ENCODE measurements at places on chromosomes 12 and 14.
A peak's percentile ranks its signal among the peaks of the same experiment; 100 is the strongest.

DNA sequence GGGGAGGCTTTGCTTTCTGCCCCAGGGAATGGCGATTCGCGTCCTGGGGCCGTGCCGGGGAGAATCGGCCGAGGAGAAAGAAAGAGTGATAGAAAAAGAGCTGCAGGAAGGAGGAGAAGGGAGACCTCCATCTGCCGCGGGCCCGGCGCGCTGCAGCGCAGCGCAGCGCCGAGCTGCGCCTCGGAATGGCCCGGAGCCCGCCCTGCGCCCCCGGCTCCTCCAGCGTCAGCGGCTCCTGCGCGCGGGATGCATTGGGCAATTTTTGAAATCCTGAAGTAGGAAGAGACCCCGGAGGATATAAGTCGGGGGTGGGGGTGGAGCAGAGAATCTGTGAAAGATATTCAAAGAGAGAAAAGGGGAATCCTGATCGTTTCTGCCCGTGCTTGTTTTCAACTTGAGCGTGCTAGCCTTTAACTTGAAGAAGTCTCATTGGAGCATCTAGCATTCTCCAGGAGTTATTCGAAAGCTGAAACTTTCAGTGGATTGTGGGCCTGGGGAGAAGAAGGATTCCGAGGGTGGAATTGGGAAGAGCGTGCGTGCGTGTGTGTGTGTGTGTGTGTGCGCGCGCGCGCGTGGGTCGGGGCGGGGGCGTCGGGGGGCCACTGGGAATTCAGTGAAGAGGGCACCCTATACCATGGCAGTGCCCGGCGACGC, 441 bp downstream of the PDE3A start:
- DNase-seq = no peak

GRCh38 chr14:61452452-61452851, 131.1 kb downstream of the PRKCH start:
- peak; percentile 93 for DNase-seq

DNA sequence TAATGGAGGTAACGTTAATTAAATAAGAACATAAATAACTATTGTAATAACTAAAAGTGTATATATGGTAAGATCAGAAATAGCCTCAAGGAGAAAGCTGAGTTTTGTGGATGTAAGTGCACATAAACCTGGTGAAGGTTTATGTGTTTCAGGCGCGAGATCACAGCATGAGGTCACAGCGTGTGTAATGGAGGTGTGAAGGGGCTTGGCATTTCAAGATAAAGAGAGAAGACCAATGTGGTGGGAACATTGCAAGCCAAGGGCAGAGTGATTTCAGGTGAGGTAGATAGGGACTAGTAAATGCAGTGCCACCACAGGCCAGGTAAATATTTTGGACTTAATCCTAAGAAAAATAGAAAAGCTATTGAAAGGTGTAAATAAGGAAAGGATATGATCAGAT, 21.7 kb upstream of the KICS2 start:
- DNase-seq = no peak

DNA sequence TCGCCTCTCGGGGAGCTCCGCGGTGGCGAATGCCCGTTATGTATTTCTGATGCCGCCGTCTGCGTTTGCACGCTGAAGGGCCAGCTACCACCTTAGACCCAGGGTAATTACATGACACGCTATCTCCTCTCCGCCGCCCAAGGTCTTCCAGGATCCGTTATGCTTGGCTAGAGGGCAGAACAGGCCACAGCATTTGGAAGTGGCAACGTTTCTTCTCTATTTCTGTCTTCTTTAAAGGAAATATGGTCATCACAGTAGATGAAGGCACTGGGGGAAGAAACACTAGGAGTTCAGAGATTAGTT, 861 bp upstream of the MDGA2 start:
- no peak for DNase-seq

DNA sequence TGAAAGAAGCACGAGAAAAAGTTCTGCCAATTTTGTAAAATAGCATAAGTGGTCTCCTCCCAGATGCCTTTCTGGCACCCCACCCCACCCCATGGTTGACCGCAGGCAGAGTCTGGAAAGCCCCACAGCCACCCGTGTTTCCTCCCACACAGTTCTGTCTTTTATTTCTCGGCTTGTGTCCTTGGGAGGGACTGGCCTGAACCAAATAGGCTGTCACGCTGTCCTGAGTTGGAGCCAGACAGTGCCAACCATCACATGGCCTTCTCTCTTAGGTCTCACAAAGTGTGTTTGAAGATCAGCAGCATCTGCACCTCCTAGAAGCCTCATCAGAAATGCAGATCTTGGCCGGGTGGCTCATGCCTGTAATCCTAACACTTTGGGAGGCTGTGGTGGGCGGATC, 10.2 kb upstream of the LTA4H start:
- no peak for DNase-seq

- DNase-seq = no peak
Measured at GRCh38 chr14:26709019-26709418, 111.2 kb upstream of the NOVA1 start.

DNA sequence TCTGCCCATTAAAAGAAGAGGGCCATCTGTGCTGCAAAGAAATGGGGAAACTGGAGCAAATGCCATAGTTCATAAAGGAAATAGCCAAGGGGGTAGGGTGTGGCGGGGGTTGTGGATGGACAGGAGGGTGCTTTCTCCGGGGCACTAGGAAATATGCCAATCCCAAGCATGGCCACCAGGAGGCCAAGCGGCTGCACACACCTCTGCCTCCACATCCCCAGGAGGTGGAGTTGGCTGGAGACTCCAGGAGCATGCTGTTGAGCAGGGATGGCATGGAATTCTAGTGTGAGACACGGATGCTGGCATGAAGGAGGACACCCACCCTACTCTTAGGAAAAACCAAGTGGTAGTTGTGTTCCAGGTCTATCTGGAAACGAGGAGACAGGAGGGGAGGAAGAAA, 25.2 kb downstream of the NID2 start:
- DNase-seq = no peak

DNA sequence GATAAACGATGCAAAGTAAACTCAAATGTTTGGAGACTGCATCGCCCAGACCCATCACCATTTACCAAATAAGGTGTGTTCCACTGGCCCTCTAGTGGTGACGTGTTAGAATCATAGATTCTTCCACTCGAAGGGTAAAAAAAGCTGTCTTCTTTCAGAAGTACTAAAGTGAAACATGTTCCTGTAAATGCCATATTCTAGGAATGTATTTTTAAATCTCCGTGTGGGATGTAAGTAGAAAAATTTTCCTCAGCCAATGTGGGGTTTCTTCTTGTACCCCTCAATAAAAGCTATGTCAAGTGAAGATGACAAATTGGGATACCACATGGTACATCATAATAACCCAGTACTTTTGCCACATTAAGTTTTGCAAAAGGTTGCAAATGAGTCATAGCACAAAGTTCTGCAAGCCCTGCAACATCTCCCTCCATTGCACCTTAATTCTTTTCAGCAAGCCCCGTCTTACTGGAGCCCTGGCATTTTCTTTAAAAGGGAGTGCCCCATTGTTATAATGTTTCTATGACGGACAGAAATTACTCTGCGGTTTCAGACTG, 100.8 kb downstream of the CCER1 start:
- peak; percentile 34 for DNase-seq

DNA sequence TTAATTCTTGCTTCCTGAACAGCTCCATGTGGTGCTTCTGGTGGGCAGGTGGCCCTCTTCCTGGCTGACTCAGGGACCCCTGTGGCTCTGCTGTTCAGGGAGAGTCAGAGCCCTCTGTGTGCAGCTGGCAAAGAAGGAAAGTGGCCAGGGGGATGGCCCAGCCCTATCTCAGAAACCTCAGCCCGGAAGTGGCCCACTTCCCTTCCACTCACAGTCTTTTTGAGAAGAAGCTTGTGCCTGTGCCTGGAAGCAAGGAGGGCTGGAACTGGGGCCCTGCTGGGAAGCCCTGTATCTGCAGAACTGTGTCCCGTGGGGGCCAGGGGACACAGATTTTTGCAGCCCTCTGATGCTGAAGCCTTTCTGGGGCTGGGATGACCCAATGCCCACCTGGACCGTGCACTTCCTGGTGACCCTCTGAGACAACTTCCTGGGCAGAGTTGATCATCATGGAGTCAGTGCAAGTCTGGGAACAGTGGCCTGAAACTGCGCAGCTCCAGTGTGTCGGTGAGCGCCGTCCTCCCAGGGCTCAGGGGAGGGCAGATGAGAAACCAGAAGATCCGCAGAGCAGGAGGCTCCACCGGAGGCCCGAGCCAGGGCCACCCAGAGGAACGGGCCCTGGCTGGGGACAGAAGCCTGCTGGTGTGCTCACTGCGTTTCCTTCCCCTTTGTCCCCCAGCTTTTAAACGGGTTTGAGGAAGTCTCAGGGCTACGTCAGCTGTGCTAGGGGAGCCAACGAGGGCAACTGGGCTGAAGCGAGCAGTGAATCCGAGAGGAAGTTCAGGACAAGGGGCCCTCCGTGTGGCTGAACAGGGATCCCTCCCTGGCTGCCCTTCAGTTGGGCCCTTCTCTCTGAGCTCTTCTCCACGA, 217.4 kb upstream of the RTL1 start:
- DNase-seq = no peak

- no peak for DNase-seq
Measured at GRCh38 chr14:99023371-99023770, 248.6 kb downstream of the BCL11B start.

DNA sequence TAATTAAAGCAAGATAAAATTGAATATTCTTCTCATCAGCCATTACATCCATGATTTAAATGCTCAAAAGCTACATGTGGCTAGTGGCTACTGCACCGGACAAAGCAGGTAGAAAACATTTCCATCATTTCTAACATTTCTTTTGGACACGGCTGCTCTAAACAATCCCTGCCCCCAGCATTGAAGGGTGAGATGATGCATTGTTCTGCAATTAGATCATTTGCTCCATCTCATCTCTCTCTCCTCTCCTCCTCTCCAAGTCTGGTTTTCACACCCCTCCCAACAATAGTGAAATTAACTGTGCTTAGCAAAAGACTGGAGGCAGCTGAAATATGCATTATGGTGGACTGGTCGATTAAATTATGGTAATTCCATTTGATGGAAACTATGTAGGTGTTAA, 288.5 kb downstream of the KSR2 start:
- DNase-seq = no peak

GRCh38 chr12:33771889-33772288, 250.4 kb upstream of the ALG10 start:
- DNase-seq = no peak

DNA sequence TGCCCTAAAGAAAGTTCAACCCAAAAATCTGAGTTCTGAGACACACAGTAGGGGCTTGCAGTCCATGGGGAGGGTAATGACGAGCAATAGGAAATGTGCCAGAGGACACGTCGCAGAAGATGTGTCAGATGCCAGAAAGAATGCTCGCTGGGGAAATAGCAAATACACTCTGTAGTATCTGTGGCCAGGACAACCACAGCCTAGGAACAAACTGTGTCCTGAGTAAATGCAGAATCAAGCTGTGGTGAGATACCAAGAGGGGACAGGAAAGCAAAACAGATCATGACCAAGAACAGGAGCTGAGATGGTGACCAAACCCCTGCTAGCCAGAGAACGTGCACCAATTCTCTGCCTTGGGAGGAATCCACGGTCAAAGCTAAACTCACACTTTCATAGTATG, 9.1 kb downstream of the CRACR2A start:
- DNase-seq = peak; percentile 91

GRCh38 chr14:55545779-55546178, 34.2 kb upstream of the KTN1 start:
- DNase-seq = no peak

- DNase-seq = no peak
Measured at GRCh38 chr14:70002589-70003346, 123.6 kb downstream of the SMOC1 start.

GRCh38 chr12:60752589-60752988, 1156.8 kb downstream of the SLC16A7 start:
- DNase-seq = no peak

DNA sequence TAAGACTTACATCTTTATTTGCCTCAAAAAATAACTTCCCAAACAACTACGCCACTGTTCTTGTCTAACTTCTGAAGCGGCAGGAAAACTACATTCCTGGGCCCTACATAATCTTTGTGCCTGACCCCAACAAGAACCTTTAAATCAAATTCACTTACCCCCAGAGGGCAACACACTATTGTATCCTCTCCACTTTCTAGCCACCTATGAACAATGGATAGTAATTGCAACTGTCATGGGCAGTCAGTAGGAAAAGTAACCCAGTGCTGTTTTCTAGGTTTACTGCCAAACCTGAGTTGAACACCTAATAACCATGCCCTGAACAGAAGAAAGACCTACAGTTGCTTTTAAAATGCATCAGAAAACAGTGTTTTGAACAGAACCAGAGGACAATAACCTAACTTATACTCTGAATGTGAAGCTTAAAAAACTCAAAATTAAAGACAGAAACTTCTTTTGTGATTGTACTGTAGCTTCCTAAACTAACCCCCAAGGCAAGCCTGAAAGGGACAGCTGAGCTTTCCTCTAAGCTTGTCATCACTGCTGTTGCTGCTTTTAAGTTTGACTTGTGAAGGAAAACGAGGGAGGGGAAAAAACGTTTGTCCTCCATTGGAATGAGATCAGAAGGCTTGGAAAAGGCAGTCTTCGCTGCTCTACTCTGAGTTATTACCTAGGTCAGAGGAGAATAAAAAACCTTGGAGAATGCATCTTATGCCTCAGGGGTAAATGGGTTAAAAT, 195.7 kb downstream of the SOX5 start:
- no peak for DNase-seq

GRCh38 chr12:25550186-25550585, 2.9 kb downstream of the LMNTD1 start:
- DNase-seq = no peak

GRCh38 chr14:91233936-91234790, 10.3 kb downstream of the GPR68 start:
- DNase-seq = no peak

All from activated CD4-positive, alpha-beta T cell treated with anti-CD3 and anti-CD28 coated beads, Interleukin-2, Interleukin-4, amounts not matched to agents 100 ng/mL and 50 ng/mL, durations not matched to agents 16 hours and 8 hours (primary cell).